ENCODE measurements at places on chromosomes 2 and 18. TPM values are rescaled to one million over a fixed set of nuclear protein-coding genes. Genes with fewer than 3 reads are reported as not detected.

Gene MOCOS
- 2.5 TPM for total RNA-seq

DNA sequence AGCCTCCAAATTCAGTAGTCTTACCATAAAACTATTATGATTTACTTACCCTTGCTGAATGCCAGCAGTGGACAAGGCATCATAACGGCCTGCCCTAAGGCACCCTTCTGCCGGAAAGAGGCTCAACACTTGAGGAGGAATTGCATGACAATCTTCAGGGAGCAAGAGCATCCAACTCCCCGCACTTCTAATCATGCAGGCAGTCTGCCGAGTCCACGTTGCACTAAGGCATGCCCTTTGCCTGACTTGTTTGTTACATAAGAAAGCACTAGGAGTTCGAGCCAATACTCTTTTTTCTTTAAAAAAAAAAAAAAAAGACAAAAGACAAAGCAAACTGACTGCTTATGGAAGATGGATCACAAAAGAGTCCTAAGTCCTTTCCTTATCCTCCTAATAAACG, 17.9 kb upstream of the SPTBN1 start:
- H3K4me1 ChIP-seq = no peaks in the 10 kb centered on the region
- no peaks in the 10 kb centered on the region for H3K27me3 ChIP-seq
- no peak overlapping the region for H3K27ac ChIP-seq
- no peaks in the 10 kb centered on the region for H3K36me3 ChIP-seq
- no peak overlapping the region for H3K4me3 ChIP-seq

- no peak overlapping the region for H3K27ac ChIP-seq
- H3K27me3 ChIP-seq = no peaks in the 10 kb centered on the region
- H3K36me3 ChIP-seq = no peaks in the 10 kb centered on the region
- no peak overlapping the region for H3K4me3 ChIP-seq
Observed at GRCh38 chr2:115084446-115084845, 642.0 kb downstream of the DPP10 start.

DNA sequence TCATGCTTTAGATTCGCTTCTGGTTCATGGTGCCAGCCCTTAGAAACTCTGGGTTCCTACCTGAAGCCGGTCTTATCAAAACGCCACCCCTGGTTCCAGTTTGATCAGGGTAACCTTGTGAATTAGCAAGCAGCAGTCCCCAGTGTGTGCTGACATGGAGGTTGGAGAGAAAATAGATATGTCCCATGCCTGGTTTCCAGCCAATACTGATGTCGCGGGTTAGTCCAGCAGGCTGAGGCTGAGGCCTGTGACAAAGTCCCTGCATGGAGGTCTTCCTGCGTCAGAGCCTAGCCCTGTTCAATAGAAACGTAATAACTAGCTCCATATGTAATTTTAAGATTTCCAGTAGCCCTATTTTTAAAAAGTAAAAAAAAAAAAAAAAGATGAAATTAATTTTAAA, 28.2 kb downstream of the LPIN1 start:
- no peaks in the 10 kb centered on the region for H3K27me3 ChIP-seq
- no peak overlapping the region for H3K27ac ChIP-seq
- DNase-seq = no peak
- no peaks in the 10 kb centered on the region for H3K36me3 ChIP-seq
- no peaks in the 10 kb centered on the region for H3K4me1 ChIP-seq
- H3K4me3 ChIP-seq = no peak overlapping the region

Gene ERCC3
- 61.3 TPM for total RNA-seq

DNA sequence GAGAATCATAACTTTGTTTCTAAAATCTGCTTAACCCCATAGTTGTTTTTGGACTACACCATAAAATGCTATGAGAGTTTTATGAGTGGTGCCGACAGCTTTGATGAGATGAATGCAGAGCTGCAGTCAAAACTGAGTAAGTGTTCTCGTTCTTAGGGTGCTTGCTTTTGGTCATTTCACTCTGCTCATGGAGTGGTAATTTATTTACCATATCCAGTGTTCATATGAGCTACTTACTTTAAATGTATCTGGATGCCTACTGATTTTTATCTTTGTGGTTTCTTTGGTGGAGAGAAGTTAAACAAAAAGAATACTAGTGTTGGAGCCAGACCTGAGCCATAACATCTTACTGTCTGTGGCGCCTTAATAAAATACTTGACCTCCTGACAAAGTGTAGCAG, 16.4 kb downstream of the NDC80 start:
- H3K4me3 ChIP-seq = no peak overlapping the region
- DNase-seq = no peak
- H3K4me1 ChIP-seq = no peaks in the 10 kb centered on the region
- H3K27me3 ChIP-seq = no peaks in the 10 kb centered on the region
- no peak overlapping the region for H3K27ac ChIP-seq

- no peaks in the 10 kb centered on the region for H3K4me1 ChIP-seq
- no peaks in the 10 kb centered on the region for H3K27me3 ChIP-seq
- H3K4me3 ChIP-seq = no peak overlapping the region
- no peak overlapping the region for H3K27ac ChIP-seq
- DNase-seq = no peak
Observed at GRCh38 chr2:68176657-68177056, 19.0 kb downstream of the PNO1 start.

DNA sequence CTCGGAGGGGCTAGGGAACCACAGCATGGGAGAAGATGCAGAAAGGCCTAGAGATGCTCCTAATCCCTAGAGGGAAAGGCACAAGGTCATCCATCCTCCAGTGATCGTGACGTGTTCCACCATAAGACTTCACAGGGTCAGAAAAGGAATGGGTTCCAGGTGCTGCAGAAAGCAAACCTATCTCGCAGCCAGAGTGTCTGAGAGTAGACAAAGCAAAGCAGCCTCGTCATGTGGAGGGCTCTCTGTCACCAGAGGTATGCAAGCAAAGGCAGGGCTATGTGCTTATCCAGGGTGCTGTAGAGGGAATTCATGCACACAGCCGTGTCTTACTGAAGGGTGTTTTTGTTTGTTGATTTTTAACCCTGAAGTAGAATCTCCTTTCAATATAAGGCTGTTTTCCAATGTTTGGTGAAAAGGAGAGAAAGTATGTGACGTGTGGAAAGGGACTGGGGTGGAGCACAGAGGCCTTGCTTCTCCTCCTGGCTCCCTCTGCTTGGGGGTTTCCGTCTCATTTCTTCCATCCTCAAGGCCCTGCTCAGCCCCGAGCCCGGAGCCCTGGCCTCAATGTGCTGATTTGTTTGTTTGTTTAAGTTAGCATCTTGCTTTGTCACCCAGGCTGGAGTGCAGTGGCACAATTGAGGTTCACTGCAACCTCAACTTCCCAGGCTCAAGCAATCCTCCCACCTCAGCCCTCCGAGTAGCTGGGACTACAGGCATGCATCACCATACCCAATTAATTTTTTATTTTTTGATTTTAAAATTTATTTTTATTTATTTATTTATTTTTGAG, 3.0 kb downstream of the GPR55 start:
- H3K27ac ChIP-seq = no peak overlapping the region
- no peaks in the 10 kb centered on the region for H3K36me3 ChIP-seq
- no peaks in the 10 kb centered on the region for H3K4me1 ChIP-seq
- H3K27me3 ChIP-seq = no peaks in the 10 kb centered on the region
- DNase-seq = no peak

DNA sequence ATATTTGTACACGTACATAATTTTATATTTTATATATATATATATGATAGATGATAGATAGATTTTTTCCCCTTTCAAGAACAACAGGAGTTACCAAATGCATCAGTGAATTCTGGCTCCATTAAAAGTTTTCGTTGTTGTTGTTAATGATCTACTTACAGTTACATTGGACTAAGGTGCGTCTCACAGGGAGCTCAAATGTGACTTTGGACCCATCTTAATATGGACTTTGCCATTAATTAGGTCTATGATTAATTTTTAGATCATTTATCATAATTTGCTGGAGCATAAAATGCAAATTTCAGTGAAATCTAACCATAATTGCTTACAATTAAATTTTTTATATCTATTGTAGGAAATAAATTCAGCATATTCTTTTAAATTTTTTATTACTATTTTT, 261.6 kb downstream of the NRXN1 start:
- no peak overlapping the region for H3K4me3 ChIP-seq
- H3K4me1 ChIP-seq = no peaks in the 10 kb centered on the region
- no peak for DNase-seq
- no peak overlapping the region for H3K27ac ChIP-seq
- H3K27me3 ChIP-seq = no peaks in the 10 kb centered on the region

DNA sequence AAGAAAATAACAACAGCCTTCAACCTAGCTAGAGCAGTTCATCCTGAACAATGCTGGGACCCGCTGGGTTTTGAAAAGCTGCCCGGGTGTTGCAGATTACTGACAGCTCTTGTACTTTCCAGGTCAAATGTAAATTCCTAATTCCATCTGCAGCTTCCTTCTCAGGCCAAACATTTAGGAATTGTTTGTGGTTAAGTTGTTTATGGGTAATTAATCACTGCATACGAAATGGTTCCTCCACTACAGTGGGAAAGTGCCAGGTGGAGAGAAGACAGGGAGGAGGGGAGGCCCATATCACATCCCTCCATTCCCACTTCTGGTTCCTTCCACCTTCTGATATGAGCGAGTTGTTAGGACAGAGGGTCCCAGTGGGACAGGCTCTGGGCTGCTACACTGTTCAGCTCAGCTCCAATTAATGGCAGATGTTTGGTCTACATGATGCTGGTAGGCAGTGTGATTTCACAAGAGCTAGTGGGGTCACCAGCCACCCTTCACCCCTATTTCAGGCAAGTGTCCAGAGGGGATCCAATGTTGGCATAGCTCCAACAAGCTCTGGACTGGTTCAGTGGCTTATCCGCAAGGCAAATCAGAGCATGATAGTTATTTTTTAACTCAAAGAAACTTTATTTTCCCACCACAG, 112.9 kb upstream of the ACAA2 start:
- no peak overlapping the region for H3K4me3 ChIP-seq
- DNase-seq = no peak
- H3K27me3 ChIP-seq = no peaks in the 10 kb centered on the region
- no peaks in the 10 kb centered on the region for H3K4me1 ChIP-seq
- no peaks in the 10 kb centered on the region for H3K36me3 ChIP-seq

DNA sequence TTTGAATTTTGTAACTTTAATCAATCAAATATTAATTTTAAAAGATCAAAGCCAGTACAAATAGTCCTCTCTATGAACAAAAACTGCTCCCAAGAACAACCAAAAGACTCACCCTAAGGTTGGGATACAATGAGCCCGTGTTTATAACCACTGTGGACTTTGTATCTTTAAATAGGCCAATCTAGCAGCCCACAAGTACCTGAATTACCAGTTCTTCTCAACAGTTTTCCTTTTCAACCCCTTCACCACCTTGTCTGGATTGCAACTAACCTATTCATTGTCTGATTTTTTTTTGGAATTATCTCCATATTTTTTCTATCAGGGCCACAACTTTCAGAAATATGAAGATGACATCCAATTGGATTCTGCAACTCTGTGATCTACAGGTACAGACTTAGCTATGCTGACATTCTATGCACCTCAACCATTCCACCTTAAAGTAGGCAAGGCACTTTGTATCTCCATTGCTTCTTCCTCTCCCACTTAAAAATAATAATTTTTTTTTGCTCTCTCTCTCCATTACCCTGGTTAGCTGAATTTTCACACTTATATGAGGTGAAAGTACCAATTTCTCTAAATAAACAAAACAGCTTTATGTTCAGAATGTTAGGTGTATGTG, 81.9 kb upstream of the MAPRE2 start:
- H3K27me3 ChIP-seq = no peaks in the 10 kb centered on the region
- DNase-seq = no peak
- no peaks in the 10 kb centered on the region for H3K4me1 ChIP-seq
- no peaks in the 10 kb centered on the region for H3K36me3 ChIP-seq
- H3K4me3 ChIP-seq = no peak overlapping the region

- no peaks in the 10 kb centered on the region for H3K36me3 ChIP-seq
- no peaks in the 10 kb centered on the region for H3K4me1 ChIP-seq
- no peak for DNase-seq
- H3K4me3 ChIP-seq = no peak overlapping the region
- H3K27ac ChIP-seq = no peak overlapping the region
Observed at GRCh38 chr2:217616936-217617335, 385.9 kb downstream of the TNS1 start.

DNA sequence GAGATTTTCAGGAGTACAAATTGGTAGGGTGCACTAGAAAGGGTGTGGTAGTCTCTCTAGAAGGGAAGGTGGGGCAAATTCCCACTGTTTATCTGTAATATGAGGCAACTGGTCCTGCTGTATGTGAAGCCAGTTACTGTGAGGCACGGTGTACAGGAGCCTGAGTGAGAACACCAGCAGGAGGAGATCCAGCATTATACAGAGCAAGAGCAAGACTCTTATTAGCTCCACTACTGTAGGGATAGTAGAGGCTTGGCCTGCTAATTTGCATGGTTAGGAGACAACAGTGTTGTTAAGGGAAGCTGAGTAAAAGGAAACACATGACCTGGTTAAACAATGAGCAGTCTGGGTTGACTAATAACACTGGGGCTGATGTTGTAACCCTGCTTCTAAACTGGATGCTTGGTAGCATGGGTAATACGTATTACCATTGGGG, 76.3 kb upstream of the WDSUB1 start:
- no peaks in the 10 kb centered on the region for H3K27me3 ChIP-seq
- H3K27ac ChIP-seq = no peak overlapping the region
- no peaks in the 10 kb centered on the region for H3K36me3 ChIP-seq
- no peaks in the 10 kb centered on the region for H3K4me1 ChIP-seq
- DNase-seq = no peak

- no peak overlapping the region for H3K4me3 ChIP-seq
- no peaks in the 10 kb centered on the region for H3K27me3 ChIP-seq
- DNase-seq = no peak
- H3K36me3 ChIP-seq = no peaks in the 10 kb centered on the region
- no peaks in the 10 kb centered on the region for H3K4me1 ChIP-seq
Observed at GRCh38 chr18:9571546-9571945, 42.8 kb downstream of the PPP4R1 start.

DNA sequence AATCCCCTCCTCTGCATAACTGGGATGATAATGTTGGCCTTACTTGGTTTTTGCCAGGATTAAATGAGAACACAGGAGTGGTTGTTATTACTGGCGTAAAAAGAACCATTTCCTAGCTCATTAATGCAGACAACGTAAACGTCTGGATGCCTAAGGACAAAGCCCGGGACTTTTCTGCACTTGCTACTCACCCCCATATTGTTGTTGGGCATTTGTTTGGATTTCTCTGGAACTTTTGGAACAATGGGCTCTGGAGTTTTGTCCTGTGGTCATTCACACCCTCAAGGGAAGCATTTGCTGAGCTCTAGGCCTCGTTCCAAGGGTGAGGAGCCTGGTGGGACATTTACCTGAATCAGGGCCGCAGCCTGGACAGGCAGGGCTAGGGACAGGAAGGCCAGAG, 76.0 kb downstream of the HS1BP3 start:
- H3K36me3 ChIP-seq = no peaks in the 10 kb centered on the region
- H3K27me3 ChIP-seq = no peaks in the 10 kb centered on the region
- H3K27ac ChIP-seq = peak overlapping the region; percentile 36

Gene UGT1A7
- not detected for total RNA-seq
